ENCODE measurements at places on chromosomes 12 and 14.

DNA sequence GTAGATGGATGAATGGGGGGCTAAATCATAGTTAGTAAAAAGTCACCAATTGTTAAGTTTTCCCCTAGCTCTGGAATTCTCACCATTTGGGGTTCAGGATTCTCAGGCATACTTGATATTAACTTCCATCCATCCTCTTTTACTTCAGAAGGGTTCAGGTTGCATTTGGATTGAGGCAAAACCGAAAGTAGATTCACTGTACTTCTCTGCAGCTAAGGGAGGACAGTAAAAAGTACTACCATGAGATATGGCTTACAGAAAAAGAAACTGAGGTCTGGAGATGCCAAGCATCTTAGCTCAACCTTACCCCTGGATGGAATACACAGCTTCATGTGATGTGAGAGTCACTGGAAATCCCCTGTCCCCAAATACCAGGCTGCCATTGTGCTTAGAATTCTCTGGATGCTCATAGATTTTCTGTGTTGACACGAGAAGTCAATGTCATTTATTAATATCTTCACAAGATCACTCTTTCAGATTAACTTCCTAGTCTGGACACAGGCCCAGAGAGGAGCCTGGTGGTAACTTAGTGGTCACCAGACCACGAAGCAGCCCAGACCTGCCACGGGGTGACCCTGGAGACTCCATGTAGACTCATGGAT is 87.1 kb downstream of the SSPN start:
- no peak for DNase-seq

- no peak for DNase-seq
Observed at GRCh38 chr12:3231399-3231876, 154.3 kb downstream of the TSPAN9 start.

DNA sequence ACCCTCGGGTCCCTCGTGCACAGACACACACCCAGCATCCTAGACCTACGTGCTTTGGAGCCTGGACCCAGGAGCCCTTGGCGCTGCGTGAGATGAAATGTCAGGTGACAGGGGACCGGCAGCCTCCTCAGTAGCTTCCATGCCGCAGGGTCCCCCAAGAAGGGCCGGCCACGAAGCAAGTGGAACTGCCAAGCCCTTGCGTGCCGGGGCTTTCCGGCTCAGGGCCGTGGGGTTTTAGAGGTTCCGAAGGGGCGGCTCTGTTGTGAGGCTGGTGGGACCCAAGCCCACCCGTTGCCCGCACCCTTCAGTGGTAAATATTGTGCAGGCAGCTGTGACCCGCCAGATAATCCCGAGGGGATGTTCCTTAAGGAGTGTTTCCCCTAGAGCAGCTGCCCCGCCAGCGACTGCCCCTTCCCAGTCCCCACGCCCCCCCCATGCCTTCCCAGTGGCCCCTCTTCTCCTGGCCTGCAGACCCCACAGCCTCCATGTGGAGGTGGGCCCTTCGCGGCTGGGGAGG is 133.7 kb downstream of the ADGRD1 start:
- no peak for DNase-seq

- no peak for DNase-seq
Observed at GRCh38 chr14:97866195-97866594, 1069.0 kb downstream of the VRK1 start.

GRCh38 chr12:29398495-29398894 is 17.5 kb upstream of the ERGIC2 start:
- DNase-seq: no peak

DNA sequence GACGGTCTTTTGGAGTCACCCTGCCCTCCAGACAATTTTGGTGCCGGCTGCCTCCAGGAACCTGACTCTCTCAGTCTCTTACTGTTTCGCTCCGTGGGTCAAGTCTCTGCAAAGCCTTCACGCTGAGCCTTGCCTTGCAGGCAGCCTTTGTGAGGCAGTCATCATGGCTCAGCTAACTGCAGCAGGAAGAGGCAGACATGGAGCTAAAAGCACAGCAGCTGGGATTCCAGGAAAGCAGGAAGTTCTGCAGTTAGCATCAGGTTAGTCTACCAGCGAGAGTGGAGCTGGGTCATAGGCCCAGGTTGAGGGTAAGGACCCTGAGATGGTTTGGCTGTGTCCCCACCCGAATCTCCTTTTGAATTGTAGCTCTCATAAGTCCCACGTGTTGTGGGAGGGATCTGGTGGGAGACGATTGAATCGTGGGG is 305.4 kb downstream of the PCNX1 start:
- no peak for DNase-seq

- DNase-seq: no peak
Observed at GRCh38 chr14:73403181-73403752, 55.1 kb downstream of the NUMB start.

- no peak for DNase-seq
Observed at GRCh38 chr12:29691161-29691854, 92.4 kb downstream of the TMTC1 start.

- no peak for DNase-seq
Observed at GRCh38 chr12:98743362-98743953, 98.4 kb downstream of the APAF1 start.

DNA sequence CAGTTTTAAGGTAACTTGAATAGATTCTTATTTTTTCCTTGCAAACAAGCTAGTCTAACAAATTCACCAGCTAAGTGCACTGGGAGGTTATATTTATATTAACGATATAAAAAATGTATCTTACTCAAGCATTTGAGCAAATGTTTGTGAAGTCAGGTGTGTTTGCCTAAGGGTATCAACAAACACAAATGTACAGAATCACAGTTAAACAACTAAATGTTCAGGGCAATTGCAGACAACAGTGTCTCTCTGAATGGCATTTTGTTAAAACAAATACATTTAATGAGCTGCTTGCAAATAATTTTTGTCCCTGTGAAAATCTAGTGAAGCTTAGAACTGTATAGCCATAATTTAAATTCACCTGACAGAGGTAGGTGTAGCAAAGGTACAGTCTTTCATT is 28.2 kb upstream of the FLRT2 start:
- DNase-seq: no peak

DNA sequence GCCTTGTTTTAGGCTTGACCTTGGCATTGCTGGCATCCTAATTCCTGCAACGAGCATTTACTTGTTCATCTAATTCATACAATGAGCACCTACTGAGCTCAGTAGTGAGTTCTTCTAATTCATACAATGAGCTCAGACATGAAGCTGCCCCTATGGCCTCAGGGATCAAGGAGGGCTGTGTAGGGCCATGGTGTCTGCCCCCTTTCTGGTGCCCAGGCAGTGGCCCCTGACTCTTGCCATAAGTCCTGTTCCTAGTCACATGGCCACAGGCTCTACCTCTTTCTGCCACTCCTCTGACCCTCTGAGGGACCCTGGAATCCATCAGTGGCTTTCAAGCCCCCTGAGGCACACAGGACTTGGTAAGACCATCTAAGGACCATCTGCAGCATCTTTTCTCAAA is 148.8 kb downstream of the ZFP36L1 start:
- DNase-seq: no peak

GRCh38 chr12:52495389-52495788 is 2.3 kb upstream of the KRT6A start:
- no peak for DNase-seq

All from naive B cell (primary cell).